ENCODE measurements at places on chromosomes 3 and 15.

- no peak for DNase-seq
Observed at GRCh38 chr15:38745626-38746025, 181.0 kb upstream of the RASGRP1 start.

- DNase-seq: no peak
Observed at GRCh38 chr3:87318617-87319021, 42.2 kb upstream of the POU1F1 start.

DNA sequence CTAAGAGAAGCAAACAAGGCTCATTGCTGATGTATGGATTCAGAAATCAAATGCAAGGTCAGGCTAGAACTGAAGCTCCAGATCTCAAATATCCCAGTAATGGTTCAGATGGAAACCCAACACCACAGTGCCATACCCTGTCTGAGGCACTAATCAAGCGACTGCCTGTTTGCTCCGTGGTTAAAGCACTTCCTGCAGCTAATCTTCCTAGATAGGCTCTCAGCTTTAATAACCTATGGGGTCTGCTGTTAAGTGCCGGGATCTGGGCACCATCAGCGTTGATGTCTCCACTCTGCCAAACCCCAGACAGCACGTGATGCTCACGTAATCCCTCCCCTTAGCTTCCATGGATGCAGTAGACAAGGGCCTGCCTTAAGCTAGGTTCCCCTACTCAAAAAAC lies 262.6 kb downstream of the MECOM start:
- DNase-seq: no peak

GRCh38 chr15:44028349-44028748 lies 166.7 kb downstream of the FRMD5 start:
- DNase-seq: no peak

DNA sequence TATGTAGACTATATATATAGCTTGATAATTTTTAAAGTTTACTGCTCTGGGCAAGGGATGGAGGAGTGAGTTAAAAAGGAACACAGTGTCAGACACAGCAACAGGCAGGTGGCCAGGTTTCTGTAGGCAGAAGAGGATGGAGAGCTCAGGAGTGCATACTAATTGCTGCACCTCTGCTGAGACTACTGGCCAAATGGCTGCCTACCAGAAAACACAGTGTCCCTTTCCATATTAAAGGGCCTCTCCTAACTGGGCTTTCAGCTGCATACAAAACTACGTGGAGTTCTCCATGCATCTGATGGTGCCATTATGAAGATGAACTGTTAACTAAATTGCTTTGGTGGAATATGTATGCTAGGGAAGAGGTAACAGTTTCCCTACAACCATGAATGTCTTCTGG lies 1.8 kb downstream of the ATP13A4 start:
- DNase-seq: no peak

- no peak for DNase-seq
Observed at GRCh38 chr3:178966299-178967176, 105.1 kb downstream of the ZMAT3 start.

DNA sequence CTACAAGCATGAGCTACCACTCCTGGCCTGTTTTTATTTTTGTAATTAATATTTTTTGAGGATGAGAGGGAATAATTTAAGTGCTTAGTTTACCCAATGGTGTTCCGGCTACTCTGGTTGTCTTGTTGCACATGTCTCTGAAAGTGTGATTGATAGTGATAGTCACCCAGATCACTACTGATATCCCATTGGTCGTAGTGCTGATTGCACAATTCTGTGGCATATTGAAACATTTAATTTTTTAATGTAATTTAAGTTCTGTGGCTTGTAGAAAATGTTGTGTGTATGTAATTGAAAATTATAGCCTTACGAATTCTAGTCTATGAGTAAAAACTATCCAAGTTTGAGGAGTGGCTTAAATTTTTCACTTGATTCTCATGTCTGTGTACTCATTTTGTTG lies 11.9 kb downstream of the ARIH2 start:
- DNase-seq: no peak

DNA sequence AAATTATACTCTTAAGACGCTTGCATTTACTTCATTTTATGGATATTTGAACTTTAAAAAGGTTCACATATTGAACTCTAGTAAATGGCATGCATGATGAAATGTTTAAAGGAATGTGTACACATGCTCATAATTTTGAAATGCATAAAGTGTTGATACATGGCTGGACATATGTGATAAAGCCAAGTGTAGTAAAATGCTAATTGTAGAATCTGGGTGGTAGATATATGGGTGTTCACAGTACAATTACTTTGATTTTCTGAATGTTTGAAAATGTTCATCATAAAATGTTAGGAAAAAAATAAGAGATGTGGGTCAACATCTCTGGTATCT lies 4.2 kb upstream of the EFHB start:
- no peak for DNase-seq

GRCh38 chr15:72197460-72198355 lies at the start of gene GRAMD2A:
GRAMD2A (minus strand) TSS chr15:72197787.
- DNase-seq: no peak

DNA sequence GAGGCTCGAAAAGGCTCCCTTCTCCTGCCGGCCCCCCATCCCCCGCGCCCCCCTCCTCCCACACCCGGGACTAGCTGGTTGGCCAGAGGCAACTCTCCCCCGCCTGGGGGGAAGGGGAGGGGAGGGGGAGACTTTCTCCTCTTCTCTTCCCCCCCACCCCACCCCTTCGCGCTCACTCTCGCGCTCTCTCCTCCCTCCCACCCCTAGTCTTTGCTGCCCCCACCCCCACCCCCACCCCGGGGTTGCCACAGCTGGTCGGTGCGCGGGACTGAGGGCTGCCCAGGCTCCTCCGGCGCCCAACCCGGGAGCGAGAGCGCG lies 710 bp downstream of the MECOM start:
- no peak for DNase-seq

DNA sequence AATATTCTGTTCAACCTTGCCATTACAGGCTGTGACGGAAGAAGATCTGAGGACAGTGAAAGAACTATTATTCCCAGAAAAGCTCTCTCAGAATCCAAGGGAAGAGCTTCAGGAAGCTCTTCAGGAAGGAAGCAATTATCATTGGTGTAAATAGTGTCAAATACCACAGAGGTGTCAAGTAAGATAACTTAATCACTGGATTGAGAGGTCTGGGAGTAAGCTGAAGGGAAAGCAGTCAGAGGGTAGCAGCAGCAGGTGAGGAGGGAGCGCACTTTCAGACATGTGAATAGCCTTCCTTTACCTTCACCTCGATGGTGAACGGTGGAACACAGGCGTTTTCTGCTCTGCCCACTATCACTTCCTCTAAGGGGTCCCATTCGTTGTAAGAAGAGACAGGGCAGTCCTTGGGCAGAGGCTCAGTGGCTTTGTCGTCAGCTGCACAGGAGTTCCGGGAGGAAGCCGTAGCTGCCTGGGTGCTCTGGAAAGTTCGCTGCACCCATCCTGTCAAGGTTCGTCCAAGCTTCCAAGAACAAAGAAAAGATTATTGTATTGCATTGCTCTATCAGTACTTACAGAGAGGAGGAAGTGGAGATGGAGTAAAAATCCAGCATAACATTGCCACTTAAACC lies 1.9 kb downstream of the GATM start:
- no peak for DNase-seq

DNA sequence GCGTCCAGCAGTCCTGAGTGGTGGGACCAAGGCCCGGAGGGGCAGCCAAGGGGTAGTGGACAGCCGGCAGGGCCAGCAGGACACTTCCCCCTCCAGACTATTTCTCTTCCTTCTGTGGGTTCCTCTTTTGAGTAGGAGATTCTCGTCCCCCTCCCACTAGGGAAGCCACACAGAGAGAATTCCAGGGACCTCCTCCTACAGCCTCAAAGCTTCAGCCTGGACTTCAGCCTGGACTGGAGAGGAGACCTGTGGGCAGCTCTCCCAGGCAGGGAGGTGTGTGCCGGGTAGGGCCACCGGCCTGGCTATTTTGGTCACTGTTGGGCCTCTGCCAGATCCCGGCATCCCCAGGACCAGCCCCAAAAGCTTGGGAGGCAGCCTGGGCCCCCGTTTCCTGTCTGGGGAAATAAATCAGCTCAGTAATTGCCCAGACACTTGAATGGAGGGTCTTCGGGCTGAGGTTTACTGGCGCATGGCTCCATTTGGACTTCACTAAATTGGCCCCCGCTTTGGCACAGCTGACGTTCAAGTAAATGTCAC lies 1.3 kb downstream of the SLC6A6 start:
- no peak for DNase-seq

- DNase-seq: no peak
Observed at GRCh38 chr3:50401978-50402595, 42.8 kb upstream of the TMEM115 start.
